Cerebellar nuclear complex (tissue), 1 donor: ENCODE measurements at places on chromosomes 4 and X.

GRCh38 chr4:140289486-140289885, 84.0 kb upstream of the SCOC start:
- DNase-seq: no peak

GRCh38 chr4:56995525-56995924, 16.8 kb downstream of the POLR2B start:
- DNase-seq: peak; percentile 74

DNA sequence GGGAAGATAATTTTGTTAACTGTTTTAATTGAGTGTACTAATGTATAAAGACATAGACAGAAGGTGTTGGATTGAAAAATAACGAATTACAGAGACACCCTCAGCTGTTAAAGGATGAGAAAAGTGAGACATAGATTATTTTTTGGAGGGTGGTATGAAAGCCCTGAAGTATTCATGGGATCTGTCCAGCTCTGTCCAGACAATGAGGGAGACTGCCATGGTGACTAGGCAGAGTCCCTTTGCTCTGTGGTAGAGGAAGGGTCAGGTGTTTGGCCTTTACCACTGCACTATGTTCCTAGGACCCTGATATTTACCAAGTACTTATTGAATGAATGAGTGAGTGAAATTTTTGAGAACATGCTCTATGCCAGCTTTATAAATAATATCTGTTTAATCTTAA, 11.4 kb downstream of the FGF2 start:
- DNase-seq: no peak

- DNase-seq: no peak
Measured at GRCh38 chr4:177367336-177367735, 57.7 kb downstream of the NEIL3 start.

GRCh38 chr4:89618151-89618550, 218.8 kb downstream of the SNCA start:
- DNase-seq: no peak

DNA sequence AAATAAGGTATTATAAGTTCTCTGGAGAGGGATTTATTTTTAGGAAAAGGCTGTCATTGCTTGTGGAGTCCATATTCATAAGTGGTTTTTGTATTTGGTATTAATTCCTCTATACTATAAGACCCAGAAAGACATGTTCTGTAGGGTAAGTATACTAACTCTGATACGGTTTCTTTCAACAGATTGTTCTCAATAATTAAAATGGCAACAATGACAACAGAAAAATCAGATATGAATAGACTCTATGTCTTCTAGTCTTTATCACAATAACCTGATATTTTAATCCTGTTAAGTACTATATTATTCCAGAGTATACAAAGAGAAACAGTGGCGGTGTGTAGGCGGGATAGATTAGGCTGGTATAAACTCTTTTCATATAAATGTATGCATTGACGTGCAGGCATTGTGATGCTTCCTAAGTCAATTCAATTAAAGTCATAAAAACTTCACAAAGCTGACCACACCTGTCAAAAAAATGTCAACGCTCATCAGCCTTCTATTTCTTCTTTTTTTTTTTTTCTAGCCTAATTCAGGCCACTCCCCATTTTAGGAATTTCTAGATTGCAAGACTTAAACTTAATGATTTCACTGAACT, 150.4 kb downstream of the TRIML1 start:
- no peak for DNase-seq

- no peak for DNase-seq
Measured at GRCh38 chr4:27910227-27910626, 1049.6 kb downstream of the STIM2 start.

- DNase-seq: no peak
Measured at GRCh38 chr4:18025288-18025687, 3.7 kb upstream of the LCORL start.

DNA sequence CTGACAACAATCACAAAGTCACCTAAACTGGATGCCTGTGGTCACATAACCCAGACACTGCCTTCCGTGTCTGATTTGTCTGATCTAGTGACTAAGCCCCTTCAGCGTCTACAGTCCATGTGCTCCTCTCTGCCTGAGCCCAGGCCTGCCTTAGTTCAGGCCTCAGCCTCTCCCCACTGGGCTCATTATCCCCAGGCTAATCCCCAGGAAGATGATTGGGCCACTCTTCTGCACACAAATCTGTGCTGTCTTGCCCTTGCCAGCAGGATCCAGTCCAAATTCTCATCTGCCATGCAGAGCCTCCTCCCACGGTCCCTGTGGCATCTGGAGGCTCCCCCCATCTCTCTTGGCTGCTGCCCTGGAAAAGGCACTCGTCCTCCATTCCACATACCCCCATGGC, 96.5 kb downstream of the SLC2A9 start:
- DNase-seq: no peak

DNA sequence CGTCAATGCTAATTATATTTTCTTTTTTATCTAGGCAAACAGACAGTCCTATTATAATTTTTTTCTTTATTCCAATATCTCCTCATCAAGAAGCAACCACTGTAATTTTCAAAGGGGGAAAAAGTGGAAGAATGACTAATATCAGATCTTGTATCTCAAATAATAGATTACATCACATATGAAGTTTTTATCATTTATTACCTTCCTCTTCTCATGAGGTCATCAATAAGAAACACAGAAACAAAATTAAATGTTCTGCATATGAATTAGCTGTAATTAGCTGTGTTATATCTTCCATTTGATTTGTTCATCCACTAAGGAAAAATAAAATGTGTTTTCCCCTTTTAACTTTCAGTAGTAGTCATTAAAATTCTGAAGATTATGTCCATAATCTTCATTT, 14.3 kb downstream of the PRSS12 start:
- DNase-seq: no peak

DNA sequence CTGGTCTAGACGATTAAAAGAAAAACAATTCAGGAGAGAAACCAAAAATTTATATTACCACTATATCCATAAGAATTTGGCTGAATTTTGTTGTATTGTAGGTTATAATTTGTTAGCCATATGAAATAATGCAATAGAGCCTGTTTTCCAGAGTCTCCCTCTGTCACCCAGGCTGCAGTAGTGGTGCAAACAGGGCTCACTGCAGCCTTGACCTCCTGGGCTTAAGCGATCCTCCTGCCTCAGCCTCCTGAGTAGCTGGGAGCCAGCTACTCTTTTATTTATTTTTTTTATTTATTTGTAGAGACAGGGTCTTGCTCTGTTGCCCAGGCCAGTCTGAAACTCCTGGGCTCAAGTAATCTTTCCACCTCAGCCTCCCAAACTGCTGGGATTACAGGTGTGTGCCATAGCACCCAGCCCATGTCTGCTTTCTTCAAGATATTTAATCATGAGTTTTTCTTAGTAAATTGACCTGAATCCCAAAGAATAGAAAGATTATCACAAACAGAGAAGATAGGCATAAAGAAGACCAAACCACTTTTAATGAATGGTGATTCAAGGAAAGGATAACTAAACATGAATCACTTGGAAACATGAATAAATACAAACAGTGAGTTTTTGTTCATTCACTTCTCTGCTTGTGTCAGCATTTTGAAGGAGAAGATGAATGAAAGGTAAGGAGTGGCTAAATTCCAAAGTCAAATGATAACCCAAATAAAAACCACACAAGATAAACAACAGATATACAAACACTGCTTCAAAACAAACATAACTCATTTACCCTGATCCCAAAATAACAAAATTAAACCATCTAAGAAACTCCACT, 82.1 kb downstream of the PPP3CA start:
- no peak for DNase-seq

- DNase-seq: no peak
Measured at GRCh38 chr4:1939664-1940509, 68.7 kb downstream of the NSD2 start.

DNA sequence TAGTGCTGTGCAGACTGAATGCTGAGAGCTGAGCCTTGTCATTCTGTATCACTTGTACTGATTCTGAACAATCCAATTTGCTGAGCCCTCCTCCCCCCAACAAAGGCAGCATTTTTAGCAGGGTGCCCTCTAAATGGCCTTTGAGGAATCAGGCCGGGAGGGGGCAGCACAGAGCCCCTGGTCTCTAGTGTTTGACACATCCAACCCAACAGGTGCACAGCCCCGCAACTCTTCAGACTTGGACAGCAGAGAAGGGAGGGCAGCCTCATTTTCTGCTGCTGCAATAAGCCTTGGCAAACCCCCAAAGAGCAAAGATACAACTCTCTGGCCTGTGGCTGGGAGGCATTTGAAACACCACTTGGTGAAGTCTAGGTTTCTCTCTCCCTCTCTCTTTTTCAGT, 3.4 kb downstream of the ATP1B4 start:
- DNase-seq: no peak

- no peak for DNase-seq
Measured at GRCh38 chr4:15691346-15692135, 9.9 kb downstream of the FAM200B start.

GRCh38 chrX:85836868-85837267, 210.5 kb downstream of the CHM start:
- no peak for DNase-seq

DNA sequence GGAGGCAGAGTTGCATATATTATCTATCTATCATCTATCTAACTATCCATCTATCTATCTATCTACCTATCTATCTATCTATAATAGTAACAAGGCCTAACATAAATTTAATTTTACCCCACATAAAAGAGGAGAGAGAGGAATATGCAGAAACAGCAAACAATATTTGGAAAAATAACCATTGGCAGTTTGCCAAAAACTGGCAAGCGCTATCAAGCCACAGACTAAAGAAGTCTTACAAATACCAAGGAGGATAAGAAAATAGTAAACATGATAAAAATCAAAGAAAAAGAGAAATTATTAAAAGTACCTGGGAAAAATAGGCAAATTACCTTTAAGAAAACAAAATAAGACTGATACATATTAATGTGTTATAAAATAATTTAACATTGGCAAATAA, 230.8 kb downstream of the CPXCR1 start:
- DNase-seq: no peak

GRCh38 chrX:73758250-73758649, 195.3 kb downstream of the CHIC1 start:
- DNase-seq: no peak

- no peak for DNase-seq
Measured at GRCh38 chr4:156472624-156473023, 499.0 kb downstream of the PDGFC start.
